IMR-90 (cell line): ENCODE measurements at places on chromosomes 3 and 15. TPM values are rescaled to one million over a fixed set of nuclear protein-coding genes. Genes with fewer than 3 reads are reported as not detected.

The SHC4 gene
- 2.5 and 2.7 TPM in 2 replicates for total RNA-seq

The EPB42 gene
- not detected in 2 replicates for total RNA-seq

The ROPN1 gene
- 0.18 TPM in 1 of 2 replicates, not detected in the other for total RNA-seq

The ARIH1 gene
- total RNA-seq = 41.2 and 41.9 TPM in 2 replicates

The ZNF774 gene
- 1.1 TPM in 2 replicates for total RNA-seq

The FOXB1 gene
- total RNA-seq = not detected in 2 replicates

The TEX264 gene
- 26.9 and 30.3 TPM in 2 replicates for total RNA-seq

The QTRT2 gene
- total RNA-seq = 15.6 and 20.3 TPM in 2 replicates

The NEDD4 gene
- total RNA-seq = 80.7 and 106 TPM in 2 replicates

The PIERCE2 gene
- 0.28 and 0.36 TPM in 2 replicates for total RNA-seq

The PROS1 gene
- 1.6 and 2.5 TPM in 2 replicates for total RNA-seq

The MOBP gene
- total RNA-seq = not detected in 2 replicates

The ST3GAL6 gene
- total RNA-seq = 0.36 and 1.4 TPM in 2 replicates

The CHRNA5 gene
- total RNA-seq = 0.54 and 1.4 TPM in 2 replicates

The TM6SF1 gene
- total RNA-seq = 1.6 and 1.9 TPM in 2 replicates

The THRB gene
- under 0.01 TPM in 1 of 2 replicates, not detected in the other for total RNA-seq

The GNB4 gene
- 112 and 131 TPM in 2 replicates for total RNA-seq

The GOLGA8G gene
- total RNA-seq = not detected in 2 replicates

The ALAS1 gene
- total RNA-seq = 29.7 and 32.8 TPM in 2 replicates

The LINGO1 gene
- total RNA-seq = not detected in 2 replicates

The ANKUB1 gene
- not detected in 2 replicates for total RNA-seq

The GABRR3 gene
- not detected in 2 replicates for total RNA-seq

The TUSC7 gene
- total RNA-seq = not detected in 2 replicates

The FBXO40 gene
- not detected in 2 replicates for total RNA-seq

The MINDY2 gene
- total RNA-seq = 9.3 and 15.0 TPM in 2 replicates

The MUC4 gene
- not detected in 2 replicates for total RNA-seq

The RTF1 gene
- total RNA-seq = 15.1 and 17.8 TPM in 2 replicates

The TUSC2 gene
- total RNA-seq = 13.4 and 14.2 TPM in 2 replicates

The BHLHE40 gene
- total RNA-seq = 22.8 and 24.2 TPM in 2 replicates

The ISLR2 gene
- not detected in 2 replicates for total RNA-seq

The MUC13 gene
- not detected in 2 replicates for total RNA-seq

The RTP4 gene
- not detected in 2 replicates for total RNA-seq

The CFAP161 gene
- not detected in 2 replicates for total RNA-seq

The CSTA gene
- total RNA-seq = not detected in 2 replicates

The A4GNT gene
- total RNA-seq = not detected in 2 replicates

The TRPM1 gene
- 0.28 TPM in 1 of 2 replicates, not detected in the other for total RNA-seq

The SLC28A2 gene
- total RNA-seq = not detected in 2 replicates

The FETUB gene
- total RNA-seq = not detected in 2 replicates

The INSYN1 gene
- under 0.01 and 0.18 TPM in 2 replicates for total RNA-seq

The EFHB gene
- under 0.01 TPM in 2 replicates for total RNA-seq

The RHOV gene
- total RNA-seq = not detected in 2 replicates

The RTP3 gene
- 0.18 TPM in 1 of 2 replicates, not detected in the other for total RNA-seq
